ENCODE measurements at places on chromosomes 4 and X. TPM values are rescaled to one million over a fixed set of nuclear protein-coding genes. Genes with fewer than 3 reads are reported as not detected.

DNA sequence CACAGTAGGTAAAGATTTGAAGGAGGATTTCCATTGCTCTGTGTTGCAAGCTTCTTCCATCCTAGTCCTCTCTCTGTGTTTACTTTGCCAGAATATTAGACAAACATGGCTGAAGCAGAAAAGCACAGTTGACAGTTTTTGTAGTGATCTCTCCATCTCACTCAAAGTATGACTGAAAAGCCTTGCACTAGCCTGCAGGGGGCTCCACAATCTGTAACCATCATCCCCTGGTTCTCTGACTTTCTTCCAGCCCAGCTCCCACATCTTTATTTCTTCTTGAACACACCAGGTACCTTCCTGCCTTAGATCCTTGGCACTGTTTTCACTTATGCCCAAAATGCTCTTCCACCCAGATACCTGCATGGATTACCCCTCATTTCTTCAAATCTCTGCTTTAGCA is 34.1 kb upstream of the HHIP start:
- no peak for DNase-seq

GRCh38 chr4:67522851-67523671 is 22.2 kb downstream of the CENPC start:
- DNase-seq = peak; percentile 19

GRCh38 chr4:55385201-55385649 is 10.5 kb upstream of the TMEM165 start:
- no peak for DNase-seq

The TRPC5OS gene
- not detected for total RNA-seq

The DIAPH2 gene
- total RNA-seq = 8.7 TPM

Measured in CD8-positive, alpha-beta T cell (primary cell).